ENCODE measurements at places on chromosomes 12 and 14. TPM values are rescaled to one million over a fixed set of nuclear protein-coding genes. Genes with fewer than 3 reads are reported as not detected.

The RNU4-1 gene
- 768 TPM for total RNA-seq

The VRTN gene
- total RNA-seq = not detected

DNA sequence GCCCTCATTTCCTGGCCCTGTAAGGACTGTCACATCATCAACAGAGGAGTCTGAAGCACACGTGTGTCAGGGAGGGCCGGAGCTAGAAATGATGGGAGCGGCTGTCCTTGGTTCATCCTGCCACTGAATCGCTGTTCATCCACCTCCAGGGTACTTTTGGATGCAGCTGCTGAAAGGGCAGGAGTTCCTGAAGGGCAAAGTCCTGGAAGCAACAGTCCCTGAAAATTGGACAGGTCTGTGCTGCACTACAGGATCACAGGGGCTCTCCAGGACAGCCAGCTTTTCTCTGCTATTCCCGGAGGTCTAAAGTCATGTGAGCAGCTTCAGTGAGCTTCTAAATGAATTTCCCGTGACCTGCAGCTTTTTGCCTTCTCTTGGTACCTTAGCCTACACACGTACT is 17.7 kb downstream of the POU6F1 start:
- DNase-seq = no peak

GRCh38 chr14:52412426-52412825 is 98.3 kb downstream of the PTGER2 start:
- no peak for DNase-seq

DNA sequence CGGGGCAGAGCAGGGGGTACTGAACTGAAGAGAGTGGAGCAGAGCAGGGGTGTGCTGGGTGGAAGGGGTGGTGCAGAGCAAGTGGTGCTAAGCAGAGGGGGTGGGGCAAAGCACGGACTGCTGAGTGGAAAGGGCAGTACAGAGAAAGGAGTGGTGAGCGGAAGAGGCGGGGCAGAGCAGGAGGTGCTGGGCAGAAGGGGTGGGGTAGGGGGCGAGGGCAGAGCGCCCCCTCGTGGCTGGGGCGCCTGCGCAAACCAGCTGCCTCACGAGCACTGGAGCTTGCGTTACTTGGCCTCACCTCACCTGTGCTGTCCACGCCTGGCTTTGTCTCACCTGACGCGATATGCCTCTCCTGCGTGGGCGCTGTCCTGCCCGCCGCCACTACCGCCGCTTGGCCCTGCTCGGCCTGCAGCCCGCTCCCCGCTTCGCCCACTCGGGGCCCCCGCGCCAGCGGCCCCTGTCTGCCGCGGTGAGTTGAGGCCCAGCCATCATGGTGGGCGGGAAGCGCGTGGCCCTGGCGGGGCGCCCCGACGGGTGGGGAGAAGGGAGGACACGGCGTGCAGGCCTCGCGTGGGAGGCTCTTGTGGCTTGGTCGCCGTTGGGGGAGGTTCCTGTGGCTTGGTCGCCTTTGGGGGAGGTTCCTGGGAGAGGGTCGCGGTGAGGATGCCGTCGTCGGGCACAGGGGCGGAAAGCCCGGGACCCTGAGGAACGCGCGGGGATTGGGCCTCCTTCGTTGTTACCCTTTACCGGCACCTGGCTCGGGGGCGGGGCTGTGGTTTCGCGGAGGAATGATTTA is at the start of gene COX8C:
COX8C (plus strand) TSS at position 257 of the 796 bp plus-strand sequence; CDS start at position 344, 87 bp downstream.
- DNase-seq = no peak

GRCh38 chr12:52832985-52833905 is 866 bp downstream of the KRT79 start:
- DNase-seq = no peak

- DNase-seq = no peak
These were observed 10.9 kb downstream of the G2E3 start for GRCh38 chr14:30569903-30570226.
